ENCODE measurements at places on chromosomes 12 and 14. TPM values are rescaled to one million over a fixed set of nuclear protein-coding genes. Genes with fewer than 3 reads are reported as not detected.
A peak's percentile ranks its signal among the peaks of the same experiment; 100 is the strongest.

- no peaks in the 10 kb centered on the region for H3K4me1 ChIP-seq
- H3K4me3 ChIP-seq: no peak overlapping the region
- H3K27ac ChIP-seq: no peak overlapping the region
- H3K36me3 ChIP-seq: no peaks in the 10 kb centered on the region
- no peaks in the 10 kb centered on the region for H3K27me3 ChIP-seq
These were observed 1053.8 kb downstream of the BCL11B start for GRCh38 chr14:98218218-98218617.

GRCh38 chr14:21068521-21069387 lies 1.4 kb upstream of the ARHGEF40 start:
- H3K27me3 ChIP-seq: peaks cover 20% of the 10 kb centered on the region
- H3K4me3 ChIP-seq: peak overlapping the region; percentile 82
- no peak for DNase-seq

DNA sequence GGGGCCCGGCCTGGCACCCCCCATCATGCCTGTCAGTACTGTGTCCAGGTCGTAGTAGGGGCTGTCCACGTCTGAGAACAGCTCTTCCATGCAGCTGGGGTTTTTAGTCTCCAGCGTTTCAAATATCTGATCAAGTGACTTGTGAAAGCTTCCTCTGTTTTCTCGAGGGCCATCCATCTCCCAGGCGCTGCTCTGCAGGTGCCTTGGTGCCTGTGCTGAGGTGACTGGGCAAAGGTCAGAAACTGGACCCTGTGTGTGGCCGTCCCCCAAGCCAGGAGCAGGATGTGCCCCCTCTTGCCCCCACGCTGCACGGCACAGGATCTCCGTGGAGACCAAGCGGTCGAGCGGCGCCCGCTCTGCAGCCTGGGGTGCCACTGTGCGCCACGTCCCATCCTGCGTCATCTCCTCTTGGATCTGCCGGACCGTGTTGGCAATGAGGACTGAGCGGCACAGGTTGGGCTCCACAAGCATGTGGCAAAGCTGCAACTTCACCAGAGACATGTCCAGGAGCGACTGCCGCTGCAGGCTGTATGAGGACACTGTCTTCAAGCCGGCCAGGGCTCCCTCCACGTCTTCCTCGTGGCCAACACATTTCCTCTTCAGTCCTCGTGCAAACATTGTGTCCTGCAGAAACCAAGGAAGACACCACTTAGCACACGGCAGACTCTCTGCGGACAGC lies 9.4 kb downstream of the CDCA4 start:
- no peak overlapping the region for H3K27ac ChIP-seq
- no peak overlapping the region for H3K4me3 ChIP-seq
- H3K36me3 ChIP-seq: peaks cover 39% of the 10 kb centered on the region
- no peaks in the 10 kb centered on the region for H3K27me3 ChIP-seq

GRCh38 chr14:96002498-96002884 lies 36.7 kb upstream of the C14orf132 start:
- no peak overlapping the region for H3K4me3 ChIP-seq
- H3K36me3 ChIP-seq: no peaks in the 10 kb centered on the region
- H3K27ac ChIP-seq: no peak overlapping the region
- peaks cover 67% of the 10 kb centered on the region for H3K27me3 ChIP-seq

DNA sequence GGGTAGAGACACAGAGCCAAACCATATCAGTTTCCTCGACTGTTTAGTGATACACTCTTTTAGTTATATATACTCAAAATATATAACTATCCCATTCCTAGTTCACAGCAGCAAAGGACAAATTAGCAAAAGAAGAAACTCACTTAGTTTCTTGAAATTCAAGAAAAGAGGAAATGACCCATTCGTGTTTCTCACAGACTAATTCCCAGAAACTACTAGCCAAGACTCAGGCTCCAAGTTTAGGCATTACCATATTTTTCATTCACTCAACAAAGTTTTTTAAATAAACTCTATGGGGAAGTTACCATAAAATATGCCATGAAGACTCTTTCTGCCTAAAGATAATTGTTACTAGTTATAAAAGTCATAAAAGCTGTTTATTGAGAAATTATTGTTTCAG lies 152.3 kb upstream of the DAAM1 start:
- H3K36me3 ChIP-seq: no peaks in the 10 kb centered on the region
- H3K27me3 ChIP-seq: peaks cover 7% of the 10 kb centered on the region
- DNase-seq: no peak
- no peak overlapping the region for H3K27ac ChIP-seq
- H3K4me3 ChIP-seq: no peak overlapping the region
- no peaks in the 10 kb centered on the region for H3K4me1 ChIP-seq

- H3K27ac ChIP-seq: peak within 1 kb of the TSS; percentile 81
- H3K4me1 ChIP-seq: peaks cover 20% of the 10 kb centered on the region
- no peaks in the 10 kb centered on the region for H3K27me3 ChIP-seq
- H3K4me3 ChIP-seq: peak within 1 kb of the TSS; percentile 88
These were observed at the start of gene YEATS4 for GRCh38 chr12:69359531-69360347. TSS of gene YEATS4 (plus strand) at chr12:69359743. CDS start at chr12:69359973, 230 bp downstream.

- H3K4me1 ChIP-seq: no peaks in the 10 kb centered on the region
- peaks cover 10% of the 10 kb centered on the region for H3K27me3 ChIP-seq
- H3K27ac ChIP-seq: no peak overlapping the region
- H3K36me3 ChIP-seq: no peaks in the 10 kb centered on the region
These were observed 513.8 kb upstream of the CCDC196 start for GRCh38 chr14:65972346-65972870.

DNA sequence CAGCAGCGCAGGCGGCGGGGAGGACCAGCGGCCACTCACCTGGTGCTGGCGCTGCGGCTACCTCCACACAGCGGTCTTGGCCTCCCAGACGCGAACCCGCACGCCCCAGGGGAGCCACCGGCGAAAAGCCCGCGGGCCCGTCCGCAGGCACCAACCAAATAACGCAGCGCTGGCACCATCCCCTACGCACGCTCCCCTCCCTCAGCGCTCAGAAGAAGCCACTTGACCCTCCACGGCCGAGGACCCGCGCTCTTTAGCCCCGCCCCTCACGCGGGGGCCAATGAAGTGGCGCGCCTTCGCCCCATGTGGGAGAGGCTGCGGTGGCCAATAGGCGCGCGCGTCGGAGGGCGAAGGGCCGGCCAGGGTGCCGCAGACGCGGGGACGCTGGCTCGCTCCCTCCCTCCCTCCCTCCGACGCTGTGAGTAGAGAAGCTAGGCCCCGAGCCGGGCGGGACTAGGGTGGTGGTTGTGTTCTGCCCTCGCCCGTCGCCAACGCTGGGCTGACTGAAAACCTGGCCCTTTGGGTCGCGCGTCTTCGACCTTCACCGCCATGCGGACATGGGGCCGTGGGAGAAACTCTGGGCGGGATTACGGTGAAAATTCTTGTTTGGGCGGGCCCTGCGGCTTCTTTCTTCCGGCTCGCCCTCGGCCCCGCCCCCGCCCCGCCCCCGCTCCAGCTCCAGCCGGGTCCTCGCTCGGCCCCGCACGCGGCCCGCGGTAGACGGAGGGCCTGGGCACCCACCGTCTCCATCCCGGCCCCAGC lies at the start of the genes DMAC2L and L2HGDH:
Gene DMAC2L (plus strand): TSS at position 353 of the 762 bp plus-strand sequence. CDS start 9,164 bp downstream, outside the sequence.
Gene L2HGDH (minus strand): TSS at position 258 of the 762 bp plus-strand sequence. CDS start 79 bp downstream, at position 179.
- DNase-seq: peak; percentile 91
- peaks cover 18% of the 10 kb centered on the region for H3K36me3 ChIP-seq
- H3K27me3 ChIP-seq: no peaks in the 10 kb centered on the region
- H3K4me3 ChIP-seq: peak within 1 kb of the TSS; percentile 93

DNA sequence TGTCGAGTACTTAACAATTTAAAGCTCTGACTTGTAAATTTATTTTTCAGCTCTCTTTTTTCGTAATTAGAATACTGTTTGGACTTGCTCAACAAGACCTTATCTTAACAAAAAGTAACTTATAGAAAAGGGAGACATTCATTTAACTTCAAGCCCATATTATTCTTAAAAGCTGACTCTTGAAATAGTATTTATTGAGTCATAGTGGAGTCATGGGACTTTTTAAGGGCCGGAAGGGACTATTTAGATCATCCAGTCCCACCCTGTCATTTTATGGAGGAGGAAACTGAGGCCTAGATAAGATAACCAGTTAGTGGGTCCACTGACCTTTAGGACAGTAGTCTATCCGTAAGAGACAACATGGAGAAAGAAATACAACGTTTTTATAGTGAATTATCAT lies 1.5 kb downstream of the RAP1B start:
- peak overlapping the region; percentile 93 for H3K27ac ChIP-seq
- DNase-seq: no peak
- peaks cover 35% of the 10 kb centered on the region for H3K36me3 ChIP-seq
- peaks cover 62% of the 10 kb centered on the region for H3K4me1 ChIP-seq
- peak overlapping the region; percentile 95 for H3K4me3 ChIP-seq
- H3K27me3 ChIP-seq: no peaks in the 10 kb centered on the region

GRCh38 chr14:88326352-88327103 lies 3.5 kb upstream of the KCNK10 start:
- no peak overlapping the region for H3K27ac ChIP-seq
- H3K4me1 ChIP-seq: peaks cover 7% of the 10 kb centered on the region
- no peaks in the 10 kb centered on the region for H3K36me3 ChIP-seq
- no peak for DNase-seq
- no peak overlapping the region for H3K4me3 ChIP-seq
- H3K27me3 ChIP-seq: peaks cover 54% of the 10 kb centered on the region

- H3K27ac ChIP-seq: no peak overlapping the region
- H3K36me3 ChIP-seq: no peaks in the 10 kb centered on the region
- no peaks in the 10 kb centered on the region for H3K4me1 ChIP-seq
These were observed 293.0 kb upstream of the TBX3 start for GRCh38 chr12:114976959-114977358.

GRCh38 chr12:88801227-88802095 lies 221.2 kb upstream of the KITLG start:
- no peak for DNase-seq
- no peak overlapping the region for H3K4me3 ChIP-seq
- no peaks in the 10 kb centered on the region for H3K4me1 ChIP-seq
- H3K27me3 ChIP-seq: no peaks in the 10 kb centered on the region
- H3K36me3 ChIP-seq: no peaks in the 10 kb centered on the region
- H3K27ac ChIP-seq: no peak overlapping the region

DNA sequence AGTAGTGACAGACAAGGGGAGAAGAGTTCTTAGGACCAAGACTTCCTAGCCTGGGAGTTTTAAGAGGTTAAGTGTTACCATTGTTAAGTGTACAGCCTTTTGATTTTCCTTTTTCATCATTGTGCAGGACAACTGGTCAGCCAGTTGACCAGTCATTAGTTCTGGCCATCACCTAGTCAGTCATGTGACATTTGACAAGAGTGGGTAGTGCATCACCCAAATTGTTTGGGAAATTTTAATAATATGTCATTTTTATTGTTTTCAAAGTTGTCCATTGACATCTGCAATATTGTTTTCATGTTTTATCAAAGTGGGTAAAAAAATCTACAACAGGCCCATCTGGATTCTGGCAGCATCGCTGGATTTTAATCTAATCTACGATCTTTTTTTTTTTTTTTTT lies 15.5 kb downstream of the SINHCAF start:
- peaks cover 66% of the 10 kb centered on the region for H3K36me3 ChIP-seq
- no peak overlapping the region for H3K27ac ChIP-seq
- no peak for DNase-seq
- no peaks in the 10 kb centered on the region for H3K27me3 ChIP-seq
- H3K4me1 ChIP-seq: peaks cover 71% of the 10 kb centered on the region
- H3K4me3 ChIP-seq: no peak overlapping the region

- no peak overlapping the region for H3K27ac ChIP-seq
- H3K4me3 ChIP-seq: no peak overlapping the region
- no peaks in the 10 kb centered on the region for H3K36me3 ChIP-seq
- H3K4me1 ChIP-seq: no peaks in the 10 kb centered on the region
- DNase-seq: no peak
- H3K27me3 ChIP-seq: peaks cover 2% of the 10 kb centered on the region
These were observed 360.5 kb upstream of the TMPO start for GRCh38 chr12:98154850-98155249.

DNA sequence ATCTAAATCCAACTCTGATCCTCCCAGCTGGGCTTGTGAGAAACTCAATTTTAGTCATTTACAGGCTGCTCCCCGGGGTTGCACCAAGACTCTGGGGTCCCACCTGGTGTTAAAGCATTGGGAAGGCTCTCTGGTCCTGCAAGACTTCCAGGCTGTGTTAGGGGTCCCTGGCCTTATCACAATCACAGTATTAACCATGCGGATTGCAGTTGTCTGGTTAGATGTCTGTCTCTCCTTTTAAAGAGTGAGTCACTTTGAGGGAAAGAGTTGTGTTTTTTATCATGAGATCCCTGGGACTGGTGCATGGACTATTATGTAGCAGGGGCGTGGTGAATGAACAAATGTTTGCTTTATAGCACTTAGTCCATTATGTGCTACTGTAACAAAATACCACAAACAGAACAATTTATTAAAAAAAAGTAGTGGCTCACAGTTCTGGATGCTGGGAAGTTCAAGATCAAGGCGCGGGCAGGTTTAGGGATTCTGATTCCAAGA lies 531.4 kb downstream of the FUT8 start:
- peaks cover 22% of the 10 kb centered on the region for H3K27me3 ChIP-seq
- no peak overlapping the region for H3K4me3 ChIP-seq
- H3K27ac ChIP-seq: no peak overlapping the region
- H3K36me3 ChIP-seq: no peaks in the 10 kb centered on the region

DNA sequence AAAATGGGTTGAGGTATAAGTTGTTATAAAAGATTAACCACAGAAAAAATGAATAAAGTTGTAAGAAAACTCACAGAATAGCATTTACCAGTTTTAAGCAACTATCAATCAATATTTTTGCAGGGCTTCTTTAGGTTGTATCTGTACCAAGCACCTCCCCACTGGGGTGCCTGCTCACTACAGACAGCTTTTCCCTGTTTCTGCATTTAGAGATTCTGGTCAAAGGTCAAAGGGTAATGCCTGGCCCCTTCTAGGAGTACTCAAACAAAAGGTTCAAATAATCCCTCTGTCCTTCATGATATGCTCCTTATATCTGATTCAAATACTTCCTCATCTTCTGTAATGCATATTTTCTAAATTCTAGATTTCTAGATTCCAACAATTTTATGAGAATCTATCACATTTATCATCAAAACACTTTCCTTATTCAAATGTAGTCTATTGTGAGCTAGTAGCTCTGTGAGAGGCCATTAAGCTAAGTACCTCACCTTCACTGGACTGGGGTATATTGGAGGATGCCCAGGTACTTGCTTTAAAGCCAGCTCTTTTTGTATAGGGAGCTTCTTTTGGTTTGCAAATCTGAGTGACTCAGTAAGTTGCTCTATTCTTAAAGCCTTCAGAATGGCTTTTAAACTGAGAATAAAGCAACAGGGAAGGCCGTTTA lies 120.7 kb upstream of the PTPRB start:
- no peak overlapping the region for H3K27ac ChIP-seq
- peaks cover 3% of the 10 kb centered on the region for H3K27me3 ChIP-seq
- no peak overlapping the region for H3K4me3 ChIP-seq
- H3K36me3 ChIP-seq: no peaks in the 10 kb centered on the region

GRCh38 chr12:52280319-52280795 lies 5.9 kb downstream of the KRT86 start:
- peaks cover 44% of the 10 kb centered on the region for H3K27me3 ChIP-seq
- H3K4me3 ChIP-seq: no peak overlapping the region
- peaks cover 4% of the 10 kb centered on the region for H3K4me1 ChIP-seq
- H3K27ac ChIP-seq: no peak overlapping the region

LYZ gene
- 5.3 TPM for total RNA-seq

TMTC1 gene
- total RNA-seq: not detected

CAPZA3 gene
- total RNA-seq: not detected

PTHLH gene
- total RNA-seq: not detected

RPAP3 gene
- 60.5 TPM for total RNA-seq

TBX5 gene
- not detected for total RNA-seq

IL22 gene
- not detected for total RNA-seq
